Left lung (tissue), 14 donors: ENCODE measurements at places on chromosomes 2 and 18. TPM values are rescaled to one million over a fixed set of nuclear protein-coding genes. Genes with fewer than 3 reads are reported as not detected.

DNA sequence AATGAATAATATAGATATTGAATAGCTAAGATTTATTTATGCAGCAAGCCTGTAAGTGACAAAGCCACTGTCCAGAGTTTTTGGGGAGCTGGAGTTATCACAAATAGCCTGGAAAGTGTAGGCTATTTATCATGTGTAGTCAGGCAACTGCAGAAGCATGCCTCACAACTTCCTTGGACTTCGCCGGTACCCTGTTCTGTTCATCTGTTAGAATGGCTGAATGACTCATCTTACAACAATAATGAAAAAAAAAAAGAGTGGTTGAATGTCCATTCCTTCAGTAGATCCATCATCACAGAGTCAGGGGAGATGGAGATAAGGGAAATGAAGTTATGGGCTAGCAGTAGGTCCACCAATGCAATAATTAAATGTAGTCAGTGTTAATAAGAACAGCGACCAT, 24.0 kb upstream of the ATP5MC3 start:
- DNase-seq, result no peak

GRCh38 chr2:177557794-177558193, 165.2 kb downstream of the AGPS start:
- no peak for DNase-seq

DNA sequence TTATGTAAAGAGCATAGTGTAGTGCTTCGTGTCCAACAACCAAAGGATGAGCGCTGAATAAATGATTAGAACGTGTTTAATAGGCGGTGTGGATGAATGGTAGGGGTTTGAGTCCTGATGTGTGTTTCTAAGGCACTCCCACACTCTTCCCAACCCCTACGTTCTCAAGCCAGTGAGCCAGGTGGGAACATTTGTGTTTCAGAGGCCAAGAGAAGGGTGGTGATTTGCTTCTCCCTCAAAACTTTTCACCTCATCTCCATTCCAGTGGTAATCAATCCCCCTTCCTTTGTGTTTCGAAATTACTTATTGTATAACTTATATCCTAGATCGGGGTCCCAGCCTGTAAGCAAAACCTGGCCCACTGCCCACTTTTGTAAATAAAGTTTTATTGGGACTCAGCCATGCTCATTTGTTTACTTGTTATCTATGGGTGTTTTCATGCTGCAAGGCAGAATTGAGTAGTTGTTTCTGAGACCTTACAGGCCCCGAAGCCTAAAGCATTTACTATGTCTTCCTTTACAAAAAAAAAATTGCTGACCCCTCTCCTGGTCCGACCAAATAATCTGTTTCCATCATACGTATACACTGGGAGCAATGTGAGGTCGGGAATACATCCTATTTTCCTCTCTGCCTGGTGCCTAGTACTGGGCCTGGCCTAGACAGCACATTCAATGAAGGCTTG, 150.8 kb upstream of the MYCN start:
- no peak for DNase-seq

- no peak for DNase-seq
Measured at GRCh38 chr2:232537079-232537478, 2.4 kb upstream of the CHRNG start.

GRCh38 chr2:10614939-10615338, 74.8 kb downstream of the NOL10 start:
- no peak for DNase-seq

The CHPF gene
- 21.5 TPM for polyA plus RNA-seq

The MIB1 gene
- 62.9 TPM for polyA plus RNA-seq
